Kidney capillary endothelial cell (primary cell): ENCODE measurements at places on chromosomes 16 and 17.
A peak's percentile ranks its signal among the peaks of the same experiment; 100 is the strongest.

- no peak for DNase-seq
Observed at GRCh38 chr16:2597560-2597902, 59.7 kb downstream of the PDPK1 start.

- no peak for DNase-seq
Observed at GRCh38 chr17:81803728-81804558, at the start of gene GCGR. Gene GCGR, plus strand, starts transcription at chr17:81804150. Its CDS starts 4,869 bp downstream, at chr17:81809019.

- no peak for DNase-seq
Observed at GRCh38 chr17:13888056-13888609, 181.2 kb upstream of the COX10 start.

DNA sequence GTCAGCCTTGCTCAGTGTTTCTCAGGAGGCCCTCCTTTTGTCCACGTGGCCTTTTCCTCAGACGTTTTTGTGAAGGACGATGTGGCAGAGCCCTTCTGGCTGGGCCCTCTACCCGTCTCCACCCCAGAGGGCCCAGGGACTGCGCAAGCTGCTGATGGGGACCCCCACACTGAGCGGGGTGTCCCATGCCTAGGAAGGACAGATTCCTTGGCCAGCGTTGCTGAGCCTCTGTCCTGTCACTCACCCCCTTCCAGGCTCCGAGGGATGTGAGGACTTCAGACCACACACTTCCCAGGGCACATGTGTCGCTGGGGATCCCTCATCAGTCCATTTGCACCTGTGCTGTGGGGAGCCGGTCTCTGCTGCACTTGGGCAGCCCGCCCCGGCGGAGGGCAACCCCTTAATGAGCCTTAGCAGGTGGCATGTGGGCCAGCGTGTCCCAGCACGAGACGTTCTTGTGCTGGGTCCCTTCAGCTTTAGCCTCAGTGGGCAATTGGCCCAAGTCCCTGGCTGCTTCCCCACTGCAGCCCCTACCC is 48.3 kb downstream of the NT5M start:
- no peak for DNase-seq

DNA sequence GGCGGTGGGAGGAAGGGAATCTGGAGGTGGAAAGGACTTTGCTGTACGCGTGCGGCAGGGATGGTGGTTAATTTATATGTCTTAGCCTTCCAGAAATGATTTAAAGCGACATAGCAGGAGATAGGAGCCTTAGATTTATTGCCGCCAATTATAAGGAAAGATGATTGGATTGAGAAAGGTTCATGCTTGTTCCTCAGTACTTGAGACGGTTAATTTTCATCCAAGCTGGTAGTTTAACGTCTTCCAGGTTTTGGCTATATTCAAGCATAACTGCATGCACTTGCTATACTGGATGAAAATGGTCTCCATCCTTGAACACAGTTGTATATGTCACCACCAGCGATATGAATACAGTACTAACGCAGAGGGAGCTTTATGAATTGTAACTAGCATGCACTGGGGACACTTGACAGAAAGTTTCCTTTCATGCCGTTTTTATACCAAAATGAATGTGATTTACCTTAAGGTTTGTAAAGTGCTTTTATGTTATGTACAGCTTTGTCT is 610 bp upstream of the PEX12 start:
- no peak for DNase-seq

DNA sequence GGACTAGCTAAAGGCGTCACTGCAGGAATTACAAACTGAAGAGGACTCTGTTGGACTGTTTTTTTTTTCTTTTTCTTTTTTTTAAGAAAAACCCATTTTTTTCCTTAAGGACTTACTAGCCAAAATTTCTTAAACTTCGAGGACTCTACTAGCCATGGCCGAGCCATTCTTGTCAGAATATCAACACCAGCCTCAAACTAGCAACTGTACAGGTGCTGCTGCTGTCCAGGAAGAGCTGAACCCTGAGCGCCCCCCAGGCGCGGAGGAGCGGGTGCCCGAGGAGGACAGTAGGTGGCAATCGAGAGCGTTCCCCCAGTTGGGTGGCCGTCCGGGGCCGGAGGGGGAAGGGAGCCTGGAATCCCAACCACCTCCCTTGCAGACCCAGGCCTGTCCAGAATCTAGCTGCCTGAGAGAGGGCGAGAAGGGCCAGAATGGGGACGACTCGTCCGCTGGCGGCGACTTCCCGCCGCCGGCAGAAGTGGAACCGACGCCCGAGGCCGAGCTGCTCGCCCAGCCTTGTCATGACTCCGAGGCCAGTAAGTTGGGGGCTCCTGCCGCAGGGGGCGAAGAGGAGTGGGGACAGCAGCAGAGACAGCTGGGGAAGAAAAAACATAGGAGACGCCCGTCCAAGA is 878 bp downstream of the HEXIM1 start:
- DNase-seq: peak; percentile 72

DNA sequence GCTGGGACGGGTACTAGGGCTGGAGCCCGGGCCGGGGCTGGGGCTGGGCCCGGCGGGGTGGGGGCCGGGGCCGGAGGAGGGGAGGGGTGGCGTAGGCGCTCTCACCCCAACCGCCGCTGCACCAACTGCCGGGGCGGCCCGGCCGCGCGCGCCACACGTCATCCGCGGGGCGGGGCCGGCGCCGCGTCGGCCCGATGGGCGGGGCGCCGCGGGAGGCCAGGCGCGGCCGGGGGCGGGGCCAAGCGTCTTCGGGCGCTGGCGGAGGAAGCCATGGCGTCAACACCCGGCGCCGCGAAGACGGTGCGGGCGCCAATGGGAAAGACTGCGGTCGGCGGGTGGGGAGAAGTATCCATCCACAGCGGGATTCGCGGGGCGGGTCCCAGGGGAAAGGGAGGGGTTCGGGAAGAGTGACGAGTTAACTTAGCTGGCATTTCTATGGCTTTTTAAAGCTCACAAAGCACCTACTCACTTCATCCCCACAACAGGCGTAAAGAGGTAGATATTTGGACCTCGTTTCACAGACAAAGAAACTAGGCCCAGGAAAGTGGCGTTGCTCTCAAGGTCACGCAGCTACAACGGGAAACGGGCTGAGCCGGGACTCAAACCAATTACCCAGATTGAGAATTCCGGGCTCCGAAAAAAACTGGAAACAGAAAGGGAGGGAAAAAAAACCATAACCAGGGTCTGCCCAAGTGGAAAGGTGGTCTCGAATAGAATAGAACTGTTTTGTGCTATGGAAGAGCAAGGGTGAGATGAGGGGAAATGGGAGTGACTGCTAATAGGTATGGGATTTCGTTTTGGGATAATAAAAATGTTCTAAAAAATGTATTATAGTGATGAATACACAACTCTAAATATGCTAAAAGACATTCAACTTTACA is at the start of gene SPAG9:
Gene SPAG9 (minus strand): TSS at position 130 of the 881 bp plus-strand sequence. CDS start 212 bp downstream, outside the sequence.
- DNase-seq: peak; percentile 96

DNA sequence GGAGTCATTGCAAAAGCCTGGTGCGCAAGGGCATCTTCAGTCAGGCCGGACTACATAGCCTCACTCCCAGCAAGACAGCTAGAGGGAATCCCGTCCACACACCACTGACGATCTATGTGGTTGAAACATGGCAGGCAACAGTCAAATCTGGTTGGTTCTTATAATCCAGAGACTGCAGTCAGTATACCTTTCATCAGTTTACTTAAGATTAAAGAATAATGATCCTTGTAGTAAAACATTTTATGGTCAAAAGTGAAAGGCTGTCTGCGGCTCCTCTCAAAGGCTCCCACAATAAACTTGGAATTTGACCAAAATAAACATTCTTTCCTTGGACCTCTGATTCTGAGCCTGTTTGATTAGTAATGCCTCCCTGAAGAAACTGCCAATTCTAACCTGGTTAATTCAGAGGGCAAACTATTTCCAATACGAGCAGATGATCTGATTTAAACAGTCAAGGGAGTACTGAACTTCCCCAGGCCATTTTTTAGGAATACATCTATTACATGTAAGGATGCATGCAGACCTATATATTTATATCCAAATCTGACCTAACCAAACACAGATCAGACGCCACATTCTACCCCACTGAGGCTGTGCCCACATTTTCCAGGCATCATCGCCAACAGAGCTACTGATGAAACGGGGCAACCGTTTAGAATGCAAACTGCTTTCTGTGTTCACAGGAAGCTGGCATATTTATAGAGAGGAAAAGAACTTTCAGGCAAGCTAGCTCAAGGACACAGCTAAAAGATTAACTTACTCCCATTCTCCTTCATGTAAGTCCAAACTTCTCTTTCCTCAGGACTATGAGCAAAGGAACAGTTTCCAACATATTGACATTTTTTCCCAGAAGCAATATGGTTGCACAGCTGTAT is 15.3 kb upstream of the TXNDC11 start:
- no peak for DNase-seq

GRCh38 chr16:80664786-80665185 is 124.0 kb downstream of the DYNLRB2 start:
- peak; percentile 20 for DNase-seq

DNA sequence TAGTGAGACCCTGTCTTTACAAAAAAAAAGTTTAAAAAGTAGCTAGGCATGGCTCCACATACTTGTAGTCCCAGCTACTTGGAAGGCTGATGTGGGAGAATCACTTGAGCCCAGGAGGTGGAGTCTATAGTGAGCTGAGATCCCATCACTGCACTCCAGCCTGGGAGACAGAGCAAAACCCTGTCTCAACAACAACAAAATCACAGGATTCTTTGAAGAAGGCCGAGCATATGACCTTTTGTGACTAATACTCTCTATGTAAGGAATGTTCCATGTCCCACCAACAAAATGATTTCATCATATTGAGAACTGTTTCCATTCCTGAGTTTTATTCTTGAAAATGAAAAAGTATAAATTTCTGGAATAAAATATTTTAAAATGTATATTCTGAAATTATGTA is 58.9 kb upstream of the EFCAB3 start:
- DNase-seq: no peak

DNA sequence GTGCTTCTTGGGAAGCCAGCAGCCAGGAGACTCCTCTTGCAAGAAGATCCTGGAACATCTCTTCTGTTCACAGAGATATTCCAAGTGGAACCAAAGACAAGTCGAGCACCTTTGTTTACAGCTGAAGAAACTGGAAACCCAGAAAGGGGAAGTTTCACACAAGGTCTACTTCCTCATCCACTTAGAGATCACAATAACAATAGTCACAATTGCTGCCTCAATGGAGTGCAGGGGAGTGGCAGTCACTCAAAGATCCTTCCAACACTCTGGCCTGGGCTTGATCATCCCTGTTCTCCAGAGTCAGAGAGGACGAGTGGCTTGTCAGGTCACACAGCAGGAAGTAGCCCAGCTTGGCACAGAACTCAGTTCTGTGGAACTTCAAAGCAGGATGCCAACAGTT is 46.9 kb upstream of the SIAH1 start:
- DNase-seq: no peak

GRCh38 chr17:8109661-8110455 is 8.5 kb downstream of the ALOXE3 start:
- DNase-seq: peak; percentile 31

- DNase-seq: peak; percentile 60
Observed at GRCh38 chr17:43530288-43531081, 15.7 kb downstream of the ETV4 start.

DNA sequence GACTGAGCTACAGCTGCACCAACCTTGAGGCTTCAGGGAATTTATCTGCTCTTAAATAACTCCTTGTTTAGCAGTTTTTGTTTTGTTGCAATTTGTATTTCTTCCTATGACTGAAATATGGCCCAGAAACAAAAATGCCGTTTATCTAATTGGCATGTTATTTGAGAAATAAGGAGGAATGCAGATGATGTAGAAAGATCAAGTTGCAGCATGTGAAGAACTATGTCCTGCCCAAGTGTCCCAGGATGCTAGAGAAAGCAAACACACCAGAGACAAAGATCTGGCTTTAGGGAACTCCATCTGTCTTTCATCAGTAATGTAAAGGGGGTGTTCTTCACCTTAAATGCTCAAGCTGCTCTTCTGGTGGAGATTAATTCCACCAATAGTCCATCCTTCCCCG is 29.7 kb downstream of the USP31 start:
- DNase-seq: no peak

DNA sequence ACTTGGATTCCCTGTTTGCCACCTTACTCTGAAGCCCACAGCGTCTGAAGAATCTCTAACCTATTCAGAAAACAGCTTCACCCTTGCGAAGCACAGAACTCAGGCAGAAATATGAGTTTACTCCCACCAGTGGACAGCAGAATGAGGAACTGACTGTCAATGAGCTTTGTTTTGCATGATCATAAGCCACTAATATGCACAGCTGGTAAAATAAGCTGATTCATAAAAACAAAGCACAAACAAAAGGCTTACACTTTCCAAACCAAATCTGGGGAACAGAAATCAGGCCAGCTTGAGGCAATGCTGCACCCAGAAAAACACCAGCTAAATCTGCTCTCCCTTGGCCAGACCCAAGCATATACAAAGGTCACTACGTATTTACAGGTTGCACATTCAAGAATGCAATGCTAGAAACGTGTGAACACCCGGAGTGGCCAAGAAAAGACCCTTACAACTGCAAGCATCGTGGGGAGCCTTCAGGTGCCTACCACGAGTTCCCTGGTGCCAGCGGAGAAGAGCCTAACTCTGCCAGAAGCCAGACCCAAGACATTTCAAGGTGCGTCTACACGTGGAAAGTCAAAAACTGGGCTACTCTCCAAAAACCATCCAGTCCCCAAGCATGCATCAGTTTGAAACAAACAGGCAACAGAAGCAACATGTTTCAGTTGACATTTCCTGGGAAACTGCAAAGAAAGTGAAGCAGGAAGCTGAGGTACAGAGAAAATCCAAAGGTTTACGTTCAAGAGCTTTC is 207.1 kb downstream of the ZFHX3 start:
- no peak for DNase-seq

DNA sequence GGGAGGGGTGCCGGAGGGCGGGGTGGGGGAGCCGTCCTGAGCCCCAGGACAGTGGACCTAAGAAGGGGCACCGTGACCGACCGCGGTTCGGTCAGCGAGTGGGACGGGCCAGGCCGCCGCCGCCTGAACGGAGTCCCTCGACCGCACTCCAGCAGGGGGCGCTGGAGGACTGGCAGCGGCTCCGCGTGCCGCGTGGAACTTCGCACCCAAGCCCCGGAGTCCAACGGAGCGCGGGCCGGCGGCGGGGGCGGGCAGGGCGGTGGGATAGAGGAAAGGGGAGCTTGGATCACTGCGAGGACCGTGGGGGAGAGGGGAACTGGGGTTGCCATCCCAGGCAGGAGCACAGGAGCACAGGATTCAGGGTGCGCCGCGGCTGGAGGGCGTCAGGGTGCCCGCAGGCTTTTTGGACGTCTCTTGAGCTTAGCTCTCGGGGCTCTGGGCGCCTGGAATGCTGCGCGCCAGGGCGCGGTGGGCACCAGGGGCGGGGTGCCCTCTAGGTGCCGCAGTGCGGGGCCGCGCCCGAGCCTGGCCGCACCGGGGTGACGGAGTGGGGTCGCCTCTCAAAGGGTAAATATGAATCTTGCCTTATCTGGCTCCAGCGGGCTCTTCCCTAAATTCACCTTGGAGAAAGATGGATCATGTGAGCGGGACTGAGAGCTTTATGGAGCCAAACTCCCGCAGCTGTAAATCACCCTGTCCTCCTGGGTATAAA is 379 bp upstream of the OTOP2 start:
- DNase-seq: peak; percentile 45

- no peak for DNase-seq
Observed at GRCh38 chr17:29331708-29332085, 37.7 kb upstream of the NUFIP2 start.

GRCh38 chr16:50367777-50368409 is 895 bp downstream of the BRD7 start:
- DNase-seq: no peak

- no peak for DNase-seq
Observed at GRCh38 chr17:74883241-74883745, 10.1 kb downstream of the FADS6 start.
